ENCODE measurements at places on chromosomes 5 and 9. TPM values are rescaled to one million over a fixed set of nuclear protein-coding genes. Genes with fewer than 3 reads are reported as not detected.

The LIFR gene
- total RNA-seq = 19.5 TPM

The GZMA gene
- not detected for total RNA-seq

The GRIA1 gene
- 0.16 TPM for total RNA-seq

The NR6A1 gene
- total RNA-seq = 0.26 TPM

The PHF24 gene
- total RNA-seq = 0.16 TPM

The NSUN2 gene
- 32.2 TPM for total RNA-seq

The CCL28 gene
- total RNA-seq = 1.4 TPM

The NDST1 gene
- total RNA-seq = 22.2 TPM

The PCDHB16 gene
- total RNA-seq = 2.1 TPM

The ERCC6L2 gene
- total RNA-seq = 78.5 TPM

The FGF18 gene
- under 0.01 TPM for total RNA-seq

The ZNF474 gene
- total RNA-seq = 0.16 TPM

The RUSC2 gene
- total RNA-seq = 12.7 TPM

The MUSK gene
- total RNA-seq = 2.1 TPM

The PKD2L2 gene
- not detected for total RNA-seq

The DIAPH1 gene
- total RNA-seq = 23.5 TPM

The FRRS1L gene
- 0.16 TPM for total RNA-seq

The IRX2 gene
- total RNA-seq = 3.3 TPM

The ZDHHC11B gene
- total RNA-seq = 0.32 TPM

The IL5 gene
- total RNA-seq = not detected

The NR2F1-AS1 gene
- total RNA-seq = 35.8 TPM

The SPATA31D4 gene
- total RNA-seq = not detected

The ANKDD1B gene
- 0.95 TPM for total RNA-seq

The UBAP1 gene
- 17.9 TPM for total RNA-seq

The SARDH gene
- 4.6 TPM for total RNA-seq

The TAS2R1 gene
- total RNA-seq = not detected

The LCN9 gene
- total RNA-seq = not detected

The CCDC192 gene
- total RNA-seq = not detected

The C9orf43 gene
- 0.16 TPM for total RNA-seq

The PCDHA9 gene
- total RNA-seq = 0.16 TPM

The SPATA31E1 gene
- total RNA-seq = not detected

The BSPRY gene
- total RNA-seq = not detected

The DOCK2 gene
- 2.5 TPM for total RNA-seq

The STPG3 gene
- total RNA-seq = not detected

The TMEM171 gene
- 0.26 TPM for total RNA-seq

The FOXD4L5 gene
- 0.09 TPM for total RNA-seq

The AFAP1L1 gene
- 1.9 TPM for total RNA-seq

The ARL14EPL gene
- total RNA-seq = 0.69 TPM

The PCDHB2 gene
- total RNA-seq = 1.3 TPM

The IPO11 gene
- 22.7 TPM for total RNA-seq

The GABBR2 gene
- 0.43 TPM for total RNA-seq

The CMBL gene
- 23.1 TPM for total RNA-seq

The SPOCK1 gene
- total RNA-seq = 53.9 TPM

The GRXCR2 gene
- total RNA-seq = not detected

The LECT2 gene
- not detected for total RNA-seq

The WDR5 gene
- total RNA-seq = 9.6 TPM

The ANKRD31 gene
- total RNA-seq = 0.09 TPM

The SYK gene
- under 0.01 TPM for total RNA-seq

The NRG2 gene
- total RNA-seq = 0.32 TPM

The NHP2 gene
- 44.6 TPM for total RNA-seq

The FGF1 gene
- 0.34 TPM for total RNA-seq

The MPDZ gene
- 39.6 TPM for total RNA-seq

The NEUROG1 gene
- total RNA-seq = not detected
